BJ (cell line): ENCODE measurements at places on chromosomes 3 and 15. TPM values are rescaled to one million over a fixed set of nuclear protein-coding genes. Genes with fewer than 3 reads are reported as not detected.

DNA sequence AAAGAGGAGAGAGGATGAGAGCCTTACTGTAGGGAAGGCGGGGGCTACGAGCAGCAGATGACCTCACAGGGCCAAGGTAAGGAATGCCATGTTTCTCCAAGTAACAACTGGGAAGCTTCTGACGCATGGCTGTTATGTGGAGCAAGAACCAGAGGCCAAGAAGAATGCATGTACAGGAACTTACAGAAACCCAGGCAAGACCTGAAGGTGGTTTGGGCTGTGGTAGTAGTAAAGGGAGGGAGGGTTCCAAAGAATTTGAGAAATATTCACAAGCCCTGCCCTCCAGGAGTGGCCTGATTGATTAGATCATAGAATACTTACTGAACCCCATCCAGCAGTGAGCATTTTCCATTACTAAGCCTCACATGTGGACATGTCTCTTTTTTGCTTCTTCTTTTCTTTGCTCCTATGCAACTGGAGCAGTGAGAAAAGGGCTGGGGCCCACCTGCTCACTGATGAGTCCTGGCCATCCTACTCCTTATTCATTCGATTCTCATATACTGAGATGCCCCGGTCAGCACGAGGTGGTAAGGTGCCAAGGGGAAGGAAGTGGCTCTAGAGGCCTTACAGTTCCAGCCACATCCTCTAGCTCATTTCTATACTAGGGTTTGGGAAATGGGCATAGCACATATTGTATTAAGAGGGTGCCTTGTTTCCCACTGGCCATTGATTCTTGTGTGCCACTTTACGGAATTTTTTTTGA, 8.3 kb upstream of the SLC12A8 start:
- DNase-seq = no peak

GRCh38 chr3:52552089-52552488, 15.7 kb downstream of the UQCC5 start:
- DNase-seq = no peak

DNA sequence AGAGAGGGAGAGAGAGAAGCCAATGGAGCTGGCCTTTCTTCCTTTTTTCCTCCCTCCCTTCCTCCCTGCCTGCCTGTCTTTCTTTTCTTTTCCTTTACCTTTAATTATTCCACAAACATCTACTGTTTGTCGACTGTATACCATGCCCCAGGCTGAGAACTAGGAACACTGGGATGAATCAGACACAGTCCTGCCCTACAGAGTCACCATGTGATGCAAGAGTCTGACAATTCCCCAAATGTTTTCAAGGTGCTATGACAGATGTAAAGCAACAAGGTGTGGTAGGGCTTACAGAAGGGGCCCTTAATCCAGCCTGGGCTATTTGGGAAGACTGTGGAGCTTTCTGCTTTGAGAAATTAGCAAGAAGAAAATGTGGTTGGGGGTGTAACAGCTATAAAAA, 4.0 kb upstream of the SPSB4 start:
- DNase-seq = no peak

The XCR1 gene
- not detected in 2 replicates for polyA plus RNA-seq

DNA sequence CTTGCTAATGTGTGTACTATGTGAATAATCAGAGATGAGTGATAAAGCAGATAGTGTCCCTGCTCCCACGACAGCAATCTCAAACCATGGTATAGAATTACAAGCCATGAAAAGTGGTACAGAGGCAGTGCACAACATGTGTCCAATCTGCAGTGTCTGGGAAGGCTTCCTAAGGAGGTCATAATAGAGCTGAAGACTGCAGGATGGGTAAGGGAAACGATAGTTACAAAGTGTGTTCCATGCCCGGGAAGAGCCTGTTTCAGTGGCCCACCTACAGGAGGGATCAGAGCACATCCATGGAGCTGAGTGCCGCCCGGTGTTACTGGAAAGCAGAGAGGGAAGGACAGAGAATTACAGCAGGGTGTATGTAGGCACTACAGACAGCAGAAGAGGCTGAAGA, 48.9 kb downstream of the PAK2 start:
- no peak for DNase-seq

- DNase-seq = no peak
Measured at GRCh38 chr15:69338535-69339213, 40.0 kb downstream of the PAQR5 start.

The MAGEL2 gene
- polyA plus RNA-seq = 0.02 and 0.04 TPM in 2 replicates

DNA sequence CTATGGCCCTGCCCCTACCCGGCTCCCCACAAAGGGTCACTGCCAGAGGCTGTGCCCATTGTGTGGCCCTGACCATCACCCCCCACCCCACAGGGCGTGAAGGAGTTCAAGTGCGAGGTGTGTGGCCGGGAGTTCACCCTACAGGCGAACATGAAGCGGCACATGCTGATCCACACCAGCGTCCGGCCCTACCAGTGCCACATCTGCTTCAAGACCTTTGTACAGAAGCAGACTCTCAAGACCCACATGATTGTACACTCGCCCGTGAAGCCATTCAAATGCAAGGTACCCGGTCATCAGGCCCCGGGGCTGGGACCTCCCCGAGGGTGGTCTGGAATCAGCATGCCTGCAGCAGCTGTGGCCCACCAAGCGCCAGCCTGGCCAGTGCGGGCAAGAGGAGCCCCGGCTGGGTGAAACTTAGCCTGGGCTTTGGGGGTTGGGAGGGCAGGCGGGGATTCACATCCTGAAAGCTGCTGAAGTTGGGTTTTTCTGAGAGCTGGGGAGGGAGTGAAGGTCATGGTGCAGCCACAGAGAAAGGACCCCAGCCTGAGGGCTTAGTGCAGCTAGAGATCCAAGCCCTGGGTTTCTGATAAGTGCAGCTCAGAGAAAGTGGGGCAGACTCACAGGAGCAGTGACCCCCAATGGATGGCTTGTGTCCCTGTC, 29.2 kb downstream of the IDH2 start:
- DNase-seq = no peak

The FGF12 gene
- polyA plus RNA-seq = 0.11 TPM in 1 of 2 replicates, not detected in the other

GRCh38 chr3:112464264-112464663, 35.0 kb downstream of the BTLA start:
- DNase-seq = no peak

- DNase-seq = peak; percentile 88
Measured at GRCh38 chr15:30065025-30065801, 17.5 kb upstream of the GOLGA8J start.

GRCh38 chr3:129320261-129320660, 41.6 kb downstream of the HMCES start:
- DNase-seq = no peak

DNA sequence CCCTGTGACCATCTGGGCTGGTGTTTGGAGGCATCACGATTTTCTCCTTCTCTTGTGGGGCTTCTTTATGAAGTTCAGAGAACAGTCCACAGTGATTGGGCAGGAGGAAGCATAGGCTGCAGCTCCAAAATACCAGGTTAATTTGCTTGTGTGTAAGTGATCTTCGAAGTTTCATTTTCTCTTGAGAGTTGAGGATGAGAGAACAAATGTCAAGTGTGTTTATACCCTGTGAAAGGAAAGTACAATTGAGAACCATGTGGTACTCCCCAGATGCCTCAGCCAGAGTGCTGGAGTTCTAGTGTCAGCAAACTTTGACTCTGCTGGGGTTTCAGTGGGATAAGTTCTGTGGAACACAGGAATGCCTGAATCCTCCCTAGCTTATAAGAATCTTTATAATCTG, 357.1 kb upstream of the CFAP20DC start:
- no peak for DNase-seq

DNA sequence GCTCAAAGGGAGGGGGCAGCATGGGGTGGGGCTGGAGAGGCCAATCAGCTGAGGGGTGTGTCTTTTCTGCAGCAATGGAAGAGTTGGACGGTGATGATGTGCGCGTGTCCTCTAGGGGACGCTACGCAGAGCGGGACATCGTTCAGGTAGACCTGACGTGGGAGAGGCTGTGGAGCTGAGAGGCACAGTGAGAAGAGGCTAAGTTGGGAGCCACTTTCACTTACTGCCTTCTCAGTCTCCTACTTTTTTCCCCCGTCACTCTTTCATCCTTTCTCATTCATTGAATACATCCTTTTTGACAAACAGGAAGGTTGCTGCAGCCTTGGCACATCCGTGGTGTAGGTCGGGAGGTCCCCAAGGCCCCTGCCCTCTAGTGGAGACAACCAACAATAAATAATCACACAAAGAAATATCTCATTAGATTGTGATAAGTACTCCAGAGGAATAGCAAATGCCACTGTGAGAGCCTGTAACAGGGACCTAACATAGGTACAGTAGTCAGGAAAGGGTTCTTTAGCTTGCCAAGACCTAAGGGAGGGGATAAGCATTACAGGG, 4.4 kb upstream of the BRPF1 start:
- no peak for DNase-seq

GRCh38 chr3:177905173-177906125, 630.8 kb upstream of the KCNMB2 start:
- DNase-seq = peak; percentile 72

The AADACL2 gene
- polyA plus RNA-seq = not detected in 2 replicates

- DNase-seq = no peak
Measured at GRCh38 chr15:53498996-53499395, 260.5 kb downstream of the WDR72 start.

DNA sequence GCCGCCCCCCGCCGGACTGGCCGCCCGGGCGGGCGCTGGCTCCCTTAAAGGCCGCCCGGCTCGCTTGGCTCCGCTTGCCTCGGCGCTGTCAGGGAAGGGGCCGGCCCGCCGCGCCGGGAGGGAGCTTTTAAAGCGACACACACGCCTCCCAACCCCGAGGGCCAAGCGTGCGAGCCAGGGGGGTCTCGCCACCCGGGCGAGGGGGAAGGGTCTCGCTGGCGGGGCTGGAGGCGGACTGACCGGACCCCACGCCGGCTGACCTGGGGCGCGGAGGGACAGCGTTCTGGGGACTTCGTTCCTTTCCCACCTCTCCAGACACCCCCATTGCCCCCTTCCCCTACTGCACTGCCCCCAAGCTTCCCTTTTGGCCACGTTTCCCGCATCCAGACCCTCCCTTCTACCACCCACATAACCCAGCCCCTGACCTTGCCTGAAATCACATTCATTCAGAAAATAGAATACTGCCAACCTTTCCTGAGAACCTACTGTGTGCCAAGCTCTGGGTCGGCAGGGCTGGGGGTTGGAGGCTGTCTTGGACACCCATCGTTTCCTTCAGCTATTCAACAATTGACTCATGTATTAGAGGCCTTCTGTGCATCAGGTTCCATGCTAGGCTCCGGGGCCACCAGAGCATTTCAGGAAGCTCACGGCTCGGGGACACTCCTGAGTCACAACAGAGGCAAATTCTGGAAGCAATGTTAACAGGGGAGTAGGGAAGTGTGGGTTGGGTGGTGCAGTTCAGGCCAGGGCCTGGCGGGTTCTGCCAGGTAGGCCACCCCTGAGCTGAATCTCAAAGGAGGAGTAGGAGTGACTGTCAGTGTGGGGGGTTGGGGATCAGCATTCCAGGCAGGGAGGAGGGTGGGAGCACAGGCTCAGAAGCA, at the start of gene INSYN1:
Gene INSYN1, minus strand, starts transcription at position 102 of the 881 bp plus-strand sequence. CDS start 2,221 bp downstream, outside the sequence.
- no peak for DNase-seq

GRCh38 chr15:67914537-67915460, 75.0 kb upstream of the RNU6-1 start:
- no peak for DNase-seq

DNA sequence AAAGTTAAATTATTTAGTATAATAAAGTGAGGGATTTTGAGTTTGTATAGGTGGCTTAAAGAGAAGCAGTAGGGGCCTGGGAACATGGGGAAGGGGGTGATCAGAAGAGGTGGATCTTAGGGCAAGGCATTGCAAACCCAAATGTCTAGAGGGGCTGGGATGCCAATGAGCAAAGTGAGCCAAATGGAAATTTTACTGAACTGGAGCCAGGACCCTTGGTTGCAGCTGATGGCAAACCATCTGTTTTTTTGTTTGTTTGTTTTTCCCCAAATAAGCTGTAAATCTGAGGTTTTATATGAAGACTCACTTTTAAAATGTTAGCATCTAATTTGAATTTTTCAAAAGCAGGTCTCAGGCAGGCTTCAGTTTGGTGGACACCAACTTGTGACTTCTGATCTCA, 14.8 kb upstream of the PARP14 start:
- no peak for DNase-seq

The AGBL1 gene
- polyA plus RNA-seq = not detected in 2 replicates

DNA sequence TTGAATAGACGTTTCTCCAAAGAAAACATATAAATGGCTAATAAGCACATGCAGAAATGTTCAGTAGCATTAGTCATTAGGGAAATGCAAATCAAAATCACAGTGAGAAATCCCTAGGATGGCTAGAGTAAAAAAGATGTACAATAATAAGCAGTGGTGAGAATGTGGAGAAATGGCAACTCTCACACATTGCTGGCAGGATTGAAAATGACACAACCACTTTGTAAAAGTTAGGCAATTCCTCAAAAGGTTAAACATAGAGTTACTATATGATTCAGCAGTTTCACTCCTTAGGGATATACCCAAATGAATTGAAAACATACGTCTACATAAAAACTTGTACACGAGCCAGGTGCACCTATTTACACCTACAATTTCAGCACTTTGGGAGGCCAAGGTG, 108.7 kb downstream of the ITPR1 start:
- DNase-seq = no peak

The CLDN16 gene
- polyA plus RNA-seq = not detected in 2 replicates

- no peak for DNase-seq
Measured at GRCh38 chr3:52886049-52886730, 11.2 kb downstream of the STIMATE start.
